ENCODE measurements at places on chromosomes 12 and 14.

DNA sequence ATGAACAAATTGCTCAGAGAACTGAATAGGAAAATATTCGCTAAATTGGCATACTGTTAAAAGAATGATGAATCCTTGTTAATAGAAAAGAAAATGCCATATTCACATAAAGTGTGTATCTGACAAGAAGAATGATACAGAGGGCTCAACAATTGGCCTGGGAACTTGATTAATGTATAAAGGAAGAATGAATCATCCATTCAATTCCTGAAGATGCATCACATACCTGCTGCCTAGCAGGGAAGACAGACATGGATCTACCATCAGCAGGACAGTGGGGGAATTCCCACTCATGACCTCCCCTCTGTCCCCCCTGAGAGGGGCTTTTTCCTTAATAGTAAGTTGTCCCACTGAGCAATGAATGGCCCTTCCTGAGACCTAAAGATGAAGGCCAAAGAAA, 13.5 kb downstream of the PTPN21 start:
- H3K27ac ChIP-seq = no peak overlapping the region
- peaks cover 7% of the 10 kb centered on the region for H3K36me3 ChIP-seq
- no peak overlapping the region for H3K4me3 ChIP-seq
- H3K27me3 ChIP-seq = no peaks in the 10 kb centered on the region
- H3K4me1 ChIP-seq = peaks cover 6% of the 10 kb centered on the region
- DNase-seq = no peak

GRCh38 chr14:103423050-103423461, 37.8 kb downstream of the MARK3 start:
- H3K4me3 ChIP-seq = no peak overlapping the region
- H3K27me3 ChIP-seq = no peaks in the 10 kb centered on the region
- H3K36me3 ChIP-seq = peaks cover 10% of the 10 kb centered on the region
- peak; percentile 17 for DNase-seq
- H3K4me1 ChIP-seq = peaks cover 14% of the 10 kb centered on the region

- no peaks in the 10 kb centered on the region for H3K36me3 ChIP-seq
- H3K4me3 ChIP-seq = no peak overlapping the region
- peaks cover 19% of the 10 kb centered on the region for H3K4me1 ChIP-seq
- no peaks in the 10 kb centered on the region for H3K27me3 ChIP-seq
- DNase-seq = no peak
- no peak overlapping the region for H3K27ac ChIP-seq
Measured at GRCh38 chr12:131232036-131232435, 278.3 kb downstream of the ADGRD1 start.

- no peak overlapping the region for H3K4me3 ChIP-seq
- H3K27ac ChIP-seq = no peak overlapping the region
- no peaks in the 10 kb centered on the region for H3K36me3 ChIP-seq
- peaks cover 5% of the 10 kb centered on the region for H3K4me1 ChIP-seq
- H3K27me3 ChIP-seq = peaks cover 11% of the 10 kb centered on the region
Measured at GRCh38 chr14:78683981-78684380, 513.8 kb downstream of the NRXN3 start.

DNA sequence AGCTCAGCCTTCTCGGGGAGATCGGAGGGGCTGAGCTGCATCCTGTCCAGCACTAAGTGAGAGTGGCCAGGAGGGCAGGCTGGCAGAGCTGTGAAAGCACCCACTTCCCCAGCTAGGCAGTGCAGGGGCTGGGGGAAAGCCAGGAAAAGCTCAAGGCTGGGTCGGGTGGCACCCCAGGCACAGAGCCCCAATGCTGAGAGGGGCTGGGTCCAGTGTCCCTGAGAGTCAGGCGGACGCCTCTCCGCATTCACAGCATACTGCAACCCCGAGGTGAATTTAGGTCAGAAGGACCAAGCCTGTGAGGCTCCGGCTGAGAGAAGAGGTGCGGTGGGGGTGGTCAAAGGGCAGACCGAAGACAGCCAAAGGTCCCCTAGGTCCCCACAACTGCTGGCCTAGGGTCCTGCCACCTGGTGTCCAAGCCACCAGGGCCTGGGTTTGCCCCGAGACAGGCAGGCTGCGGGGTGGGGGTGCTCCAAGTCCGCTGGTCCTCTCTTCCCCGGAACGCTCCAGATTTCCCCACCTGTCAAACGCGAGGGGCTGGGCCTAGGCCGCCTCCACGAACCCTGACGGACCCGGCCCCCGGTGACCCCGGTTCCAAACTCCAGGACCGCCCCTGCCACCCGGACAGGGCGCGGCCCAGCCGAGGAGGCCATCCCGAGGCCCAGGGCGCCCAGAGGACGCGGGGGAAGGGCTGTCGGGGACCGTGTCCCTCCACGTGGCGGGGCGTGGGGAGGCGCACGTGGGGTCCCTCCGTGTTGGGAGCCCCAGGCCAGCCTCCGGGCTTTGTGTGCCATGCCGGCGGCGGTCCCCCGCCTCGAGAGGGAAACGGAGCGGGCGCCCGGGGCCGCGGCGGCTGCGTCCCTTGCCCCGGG, 527 bp downstream of the CAMKK2 start:
- peak overlapping the region; percentile 78 for H3K4me3 ChIP-seq
- H3K27me3 ChIP-seq = no peaks in the 10 kb centered on the region
- H3K4me1 ChIP-seq = peaks cover 11% of the 10 kb centered on the region
- peaks cover 31% of the 10 kb centered on the region for H3K36me3 ChIP-seq

DNA sequence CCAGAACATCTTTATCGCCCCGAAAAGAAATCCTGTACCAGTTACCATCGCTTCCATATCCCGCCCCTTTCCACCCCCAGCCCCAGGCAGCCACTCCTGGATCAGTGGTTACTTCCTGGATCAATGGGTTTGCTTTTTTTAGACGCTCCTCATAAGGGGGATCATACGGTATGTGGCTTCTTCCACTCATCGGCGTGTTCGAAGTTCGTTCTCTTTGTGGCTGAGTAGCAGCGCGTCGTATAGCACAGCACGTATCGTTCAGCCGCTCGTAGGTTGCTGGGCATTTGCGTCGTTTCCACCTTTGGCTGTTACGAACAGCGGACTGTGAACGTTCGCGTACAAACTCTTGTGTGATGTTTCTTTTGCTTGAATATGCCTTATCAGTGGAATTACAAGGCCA, 1.8 kb downstream of the NOC4L start:
- DNase-seq = no peak
- H3K36me3 ChIP-seq = peaks cover 20% of the 10 kb centered on the region
- H3K4me3 ChIP-seq = peak overlapping the region; percentile 29
- no peak overlapping the region for H3K27ac ChIP-seq
- H3K4me1 ChIP-seq = no peaks in the 10 kb centered on the region

DNA sequence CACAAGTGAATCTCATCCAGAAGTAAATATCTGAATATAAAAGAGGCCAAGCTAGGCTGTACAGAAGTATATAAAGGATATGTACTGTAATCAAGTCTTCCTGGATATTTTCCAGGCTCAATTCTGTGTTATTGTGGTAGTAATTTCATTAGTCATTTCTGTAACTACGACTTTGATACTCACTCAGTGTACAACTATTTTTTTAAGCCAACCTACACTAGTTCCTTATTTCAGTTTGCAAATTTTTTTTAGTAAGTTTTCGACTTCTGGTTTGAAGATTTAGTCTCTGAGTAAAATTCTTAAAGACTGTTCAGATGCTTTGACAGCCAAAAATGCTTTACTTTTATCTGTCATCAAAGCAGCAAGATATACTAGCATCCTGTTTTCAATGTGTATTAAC, 130.8 kb downstream of the CAPZA3 start:
- H3K27ac ChIP-seq = no peak overlapping the region
- no peaks in the 10 kb centered on the region for H3K36me3 ChIP-seq
- H3K4me1 ChIP-seq = peaks cover 10% of the 10 kb centered on the region
- H3K27me3 ChIP-seq = no peaks in the 10 kb centered on the region

GRCh38 chr14:57009585-57010515, 199.6 kb upstream of the OTX2 start:
- H3K4me3 ChIP-seq = no peak overlapping the region
- H3K27me3 ChIP-seq = peaks cover 60% of the 10 kb centered on the region
- DNase-seq = peak; percentile 5
- no peaks in the 10 kb centered on the region for H3K4me1 ChIP-seq

All from MCF 10A (cell line).